HS-5 (cell line): ENCODE measurements at places on chromosomes 11 and 22.

DNA sequence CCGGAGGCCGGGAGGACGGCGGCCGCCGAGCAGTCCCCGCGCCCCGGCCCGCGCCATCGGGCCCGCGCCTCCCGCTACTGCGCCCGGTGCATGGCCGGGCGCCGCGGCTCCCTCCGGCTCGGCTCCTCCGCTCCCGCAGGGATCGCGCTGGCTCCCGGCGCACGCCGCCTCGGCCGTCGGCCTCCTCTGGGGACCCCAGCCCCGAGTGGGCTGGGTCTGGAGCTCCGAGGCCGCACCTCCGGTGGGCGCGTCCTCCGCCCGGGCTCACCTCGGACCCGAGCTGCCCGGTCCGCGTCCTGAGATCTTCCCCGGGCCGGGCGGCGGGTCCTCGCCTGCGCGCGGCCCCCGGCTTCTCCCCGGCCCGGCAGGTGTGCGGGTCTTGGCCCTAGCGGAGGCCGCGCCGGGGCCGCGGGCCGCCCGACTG lies 251 bp downstream of the SHISA8 start:
- DNase-seq = no peak

DNA sequence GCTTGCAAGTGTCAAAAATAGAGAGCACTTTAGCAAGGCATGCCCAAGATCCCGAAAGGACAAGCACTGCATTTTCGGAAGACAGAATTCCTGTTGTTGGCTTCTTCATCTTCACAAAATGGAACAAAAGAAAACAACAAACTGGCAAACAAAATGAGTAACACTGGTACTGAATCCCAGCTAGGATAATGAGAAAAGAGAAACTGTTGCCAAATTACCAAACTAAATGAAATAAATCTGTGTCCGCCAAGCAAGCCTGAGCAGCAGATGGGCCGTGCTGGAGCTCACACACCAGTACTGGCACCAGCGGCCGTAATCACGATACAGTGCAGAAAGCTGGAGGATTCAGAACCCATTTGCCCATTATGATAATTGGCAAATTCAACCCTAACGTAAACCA lies 30.6 kb downstream of the TUB start:
- DNase-seq = no peak

DNA sequence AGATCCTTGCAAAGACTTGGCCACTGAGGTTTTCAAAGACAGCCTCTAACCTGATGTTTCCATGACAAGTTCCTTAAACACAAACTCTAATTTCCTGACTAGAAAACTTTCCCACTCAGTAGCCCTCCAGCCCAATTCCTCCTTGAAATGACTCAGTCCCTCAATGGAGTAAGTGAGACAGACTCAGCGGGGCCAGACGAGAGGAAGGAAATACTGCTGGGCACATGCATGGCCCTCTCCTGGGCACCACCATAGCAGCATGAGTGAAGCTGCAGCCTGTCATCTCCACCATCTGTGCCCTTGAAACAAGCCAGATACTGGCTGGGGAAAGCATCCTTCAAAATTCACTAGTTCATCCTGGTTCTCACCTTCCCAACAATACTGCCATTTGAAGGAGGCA lies 76.2 kb upstream of the GDPD4 start:
- no peak for DNase-seq

DNA sequence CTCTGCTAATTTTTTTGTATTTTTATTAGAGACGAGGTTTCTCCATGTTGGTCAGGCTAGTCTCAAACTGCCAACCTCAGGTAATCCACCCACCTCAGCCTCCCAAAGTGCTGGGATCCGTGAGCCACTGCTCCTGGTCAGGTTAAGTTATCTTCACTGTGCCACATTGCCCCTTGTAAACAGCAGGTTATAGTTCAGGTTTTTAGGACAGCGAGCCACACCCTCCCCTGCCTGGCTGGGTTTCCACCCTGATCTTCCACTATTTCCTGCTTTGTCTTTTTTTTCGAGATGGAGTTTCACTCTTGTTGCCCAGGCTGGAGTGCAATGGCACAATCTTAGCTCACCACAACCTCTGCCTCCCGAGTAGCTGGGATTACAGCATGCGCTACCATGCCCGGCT lies 16.1 kb downstream of the ACO2 start:
- no peak for DNase-seq

DNA sequence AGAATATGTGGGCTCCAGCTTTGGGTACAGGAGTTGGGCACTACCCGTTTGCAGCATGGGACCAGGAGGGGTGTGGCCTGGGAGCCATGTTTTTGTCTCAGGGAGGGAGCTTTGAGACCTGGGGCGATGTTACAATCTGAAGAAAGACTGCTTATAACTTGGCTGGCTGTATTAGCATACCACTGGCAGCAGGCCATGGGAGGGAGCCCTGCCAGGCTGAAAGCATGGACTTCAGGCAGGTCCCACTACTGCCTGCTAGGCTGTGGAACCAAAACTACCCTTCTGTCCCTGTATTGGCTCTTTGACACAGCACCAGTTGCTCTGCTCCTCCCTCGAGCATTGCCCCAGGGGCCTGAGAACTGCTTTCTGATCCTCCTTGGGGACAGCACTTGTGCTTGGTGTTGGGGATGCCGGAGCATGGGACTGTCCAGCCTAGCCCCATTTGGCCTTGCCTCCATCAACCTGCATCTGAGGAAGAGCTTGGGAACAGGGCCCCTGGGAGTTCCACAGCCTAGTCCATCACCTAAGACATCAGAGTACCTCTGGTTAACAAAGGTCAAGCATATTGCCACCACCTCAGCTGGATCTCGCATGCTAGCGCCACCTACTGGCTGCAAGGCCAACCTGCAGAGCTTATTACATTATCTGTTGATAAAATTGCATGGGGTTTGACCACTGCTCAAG lies 217.4 kb downstream of the SBF2 start:
- no peak for DNase-seq

GRCh38 chr11:131190446-131190845 lies 180.0 kb upstream of the NTM start:
- no peak for DNase-seq

DNA sequence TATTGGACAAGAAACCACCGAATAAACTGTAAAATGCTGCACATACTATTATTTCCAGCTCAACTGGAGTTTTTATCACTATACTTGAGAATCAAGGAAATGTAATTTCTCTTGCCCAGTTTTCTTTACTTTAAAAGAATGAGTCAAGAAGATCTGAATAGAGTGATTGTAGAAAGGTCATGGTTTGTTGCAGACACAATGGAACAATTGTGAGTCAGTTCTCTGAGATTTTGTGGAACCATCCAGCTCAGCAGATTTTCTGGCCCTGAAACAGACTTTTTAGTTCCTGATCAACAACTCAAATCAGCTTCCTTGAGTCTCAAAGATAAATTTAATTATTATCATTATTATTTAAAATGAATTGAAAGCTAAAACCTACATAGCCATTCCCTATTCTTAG lies 1.3 kb downstream of the TCN1 start:
- no peak for DNase-seq

GRCh38 chr11:15163136-15163535 lies 48.4 kb downstream of the INSC start:
- DNase-seq = no peak

GRCh38 chr22:29642694-29643093 lies 39.3 kb downstream of the NF2 start:
- no peak for DNase-seq

- DNase-seq = no peak
Measured at GRCh38 chr11:57306161-57306876, 18.4 kb downstream of the TNKS1BP1 start.

- DNase-seq = no peak
Measured at GRCh38 chr22:45538281-45538680, 35.6 kb downstream of the FBLN1 start.

DNA sequence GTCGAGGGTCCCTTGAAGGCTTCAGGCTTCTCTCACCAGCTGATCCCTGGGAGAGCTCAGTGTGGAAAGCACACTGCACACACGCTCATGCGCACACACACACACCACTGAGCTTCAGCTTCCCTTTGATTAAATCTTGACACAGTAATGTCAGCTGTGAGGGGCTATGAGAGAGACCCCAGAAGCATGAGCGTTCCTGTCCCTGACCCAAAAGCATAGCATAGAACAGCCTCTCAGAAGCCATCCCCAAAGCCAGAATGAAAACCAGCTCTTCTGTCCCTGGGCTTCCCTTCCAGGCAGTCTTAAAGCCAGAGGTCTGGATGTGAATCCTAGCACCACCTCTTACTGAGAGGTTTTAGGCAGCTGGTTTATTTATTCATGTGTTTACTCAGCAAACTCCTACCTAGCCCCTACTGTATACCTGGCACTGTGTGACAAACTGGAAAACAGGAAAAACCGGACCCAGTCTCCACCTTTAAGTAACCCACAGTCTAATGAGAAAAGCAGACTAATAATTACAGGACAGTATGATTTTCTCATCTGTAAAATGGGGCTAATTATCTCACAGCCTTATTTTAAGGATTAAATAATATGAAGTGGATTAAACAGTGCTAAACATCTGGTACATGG lies 15.9 kb downstream of the GALNT18 start:
- no peak for DNase-seq

GRCh38 chr22:39362271-39362670 lies 12.5 kb downstream of the SYNGR1 start:
- DNase-seq = no peak

DNA sequence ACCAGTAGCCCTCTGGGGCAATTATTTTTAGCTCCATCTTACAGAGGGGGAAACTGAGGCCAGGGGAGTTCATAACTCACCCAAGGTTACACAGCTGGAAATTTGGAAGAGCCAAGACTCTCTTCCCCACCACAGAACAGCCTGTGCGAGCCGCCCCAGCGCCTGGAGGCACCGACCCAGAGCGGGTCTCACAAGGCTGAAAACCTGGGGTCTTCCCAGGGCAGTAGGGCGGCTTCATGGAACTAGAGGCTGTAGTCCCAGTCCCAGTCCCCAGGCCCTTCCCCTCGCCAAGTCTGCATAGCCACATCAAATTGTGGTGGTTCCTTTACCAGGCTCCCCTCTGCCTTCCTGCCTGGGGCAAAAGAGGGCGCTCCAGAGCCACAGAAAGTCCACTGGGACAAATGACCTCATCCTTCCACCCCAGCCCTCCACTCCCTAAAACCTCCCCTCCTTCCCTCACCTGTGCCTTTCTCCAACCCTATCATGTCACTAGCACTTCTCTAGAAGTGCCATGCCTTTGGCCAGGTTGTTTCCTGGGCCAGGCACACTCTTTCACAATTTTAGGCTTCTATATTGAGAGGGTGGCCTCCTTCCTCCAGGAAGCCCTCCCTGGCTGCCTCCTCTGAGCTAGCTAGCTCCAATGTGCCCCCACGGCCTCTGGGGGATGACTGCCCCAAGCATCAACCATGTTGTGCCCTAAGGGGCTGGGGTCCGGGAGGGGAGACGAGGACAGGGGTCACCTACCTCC lies 15.2 kb upstream of the CDC42EP1 start:
- DNase-seq = no peak

GRCh38 chr22:42977569-42977968 lies 37.4 kb downstream of the PACSIN2 start:
- no peak for DNase-seq

DNA sequence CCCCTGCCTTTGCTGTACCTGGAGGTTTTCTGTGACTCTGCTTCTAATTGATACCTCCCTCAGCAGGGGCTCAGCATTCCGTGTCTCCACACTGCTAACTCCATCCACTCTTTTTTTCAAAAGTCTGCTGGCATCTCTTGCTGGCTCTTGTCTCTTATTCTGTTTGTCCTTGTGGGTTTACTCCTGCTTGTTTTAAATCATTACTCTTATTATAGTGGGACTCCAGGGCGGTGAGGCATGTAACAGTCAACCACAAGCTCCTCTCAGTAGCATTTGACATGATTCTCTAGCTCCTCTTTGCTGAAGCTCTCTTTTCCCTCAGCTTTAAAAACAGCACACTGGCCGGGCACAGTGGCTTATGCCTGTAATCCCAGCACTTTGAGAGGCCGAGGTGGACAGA lies 260.2 kb upstream of the NARS2 start:
- DNase-seq = no peak

- no peak for DNase-seq
Measured at GRCh38 chr11:108624196-108624925, 30.8 kb upstream of the EXPH5 start.

GRCh38 chr22:41836551-41836950 lies 3.6 kb downstream of the SREBF2 start:
- no peak for DNase-seq

DNA sequence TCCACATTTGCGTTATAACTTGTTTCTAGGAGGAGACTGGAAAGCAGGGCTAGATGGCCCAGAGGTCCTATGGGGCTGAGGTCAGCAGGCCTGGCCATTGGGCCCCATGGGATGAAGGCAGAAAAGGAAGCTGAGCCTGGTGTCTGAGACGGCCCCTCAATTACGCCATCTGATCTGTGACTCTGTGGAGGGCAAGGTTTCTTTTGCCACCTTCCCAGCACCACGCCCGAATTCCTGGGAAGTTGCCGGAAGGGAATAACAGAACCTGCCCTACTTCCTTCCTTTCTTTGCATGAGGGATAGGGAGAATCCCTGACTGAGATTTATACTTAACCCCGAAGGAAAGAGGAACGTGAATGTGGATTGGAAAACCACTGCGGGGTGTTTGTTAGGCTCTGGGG lies 118.1 kb downstream of the MPPED1 start:
- no peak for DNase-seq

- no peak for DNase-seq
Measured at GRCh38 chr22:26246552-26246951, 77.3 kb downstream of the SEZ6L start.

DNA sequence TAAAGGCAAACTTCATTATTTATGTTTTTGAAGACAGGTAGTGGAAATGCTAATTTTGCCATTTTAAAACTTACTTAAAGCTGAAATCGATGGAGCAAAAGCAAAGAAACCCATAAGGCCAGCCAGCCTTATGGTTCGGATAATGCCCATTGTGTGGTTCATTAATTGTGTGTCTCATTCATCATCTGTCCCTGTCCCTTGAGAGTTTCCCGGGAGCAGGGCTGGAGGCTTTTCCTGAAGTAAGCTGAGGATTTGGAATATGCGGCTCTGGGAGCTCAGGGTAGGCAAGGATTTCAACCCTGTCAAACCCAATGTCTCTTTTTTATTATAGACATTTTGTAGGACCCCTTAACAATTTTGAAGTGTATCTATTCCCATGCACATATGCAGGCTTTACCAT lies 790.0 kb upstream of the KIRREL3 start:
- DNase-seq = no peak

DNA sequence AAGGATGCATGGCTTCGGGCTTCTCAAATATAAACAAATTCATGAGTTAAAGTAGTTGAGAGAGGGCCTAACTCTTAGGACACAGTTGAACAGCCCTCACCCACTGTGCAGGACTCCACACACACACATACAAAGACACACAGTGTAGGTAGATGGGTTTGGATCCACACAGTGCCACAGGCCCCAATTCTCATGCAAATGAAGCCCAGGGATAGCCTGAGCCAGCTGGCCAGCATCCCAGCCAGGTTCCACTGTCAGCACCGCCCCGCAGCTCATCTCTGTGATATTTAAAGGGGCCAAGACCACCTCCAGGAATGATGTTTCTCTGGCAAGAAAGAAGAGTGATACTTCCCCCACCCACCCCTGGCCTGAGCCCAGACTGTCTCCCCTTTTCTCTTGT lies 11.7 kb downstream of the SLC35C1 start:
- no peak for DNase-seq
